ENCODE measurements at places on chromosomes 7 and 10.

- DNase-seq: no peak
Measured at GRCh38 chr10:16445770-16446469, 9.1 kb downstream of the PTER start.

DNA sequence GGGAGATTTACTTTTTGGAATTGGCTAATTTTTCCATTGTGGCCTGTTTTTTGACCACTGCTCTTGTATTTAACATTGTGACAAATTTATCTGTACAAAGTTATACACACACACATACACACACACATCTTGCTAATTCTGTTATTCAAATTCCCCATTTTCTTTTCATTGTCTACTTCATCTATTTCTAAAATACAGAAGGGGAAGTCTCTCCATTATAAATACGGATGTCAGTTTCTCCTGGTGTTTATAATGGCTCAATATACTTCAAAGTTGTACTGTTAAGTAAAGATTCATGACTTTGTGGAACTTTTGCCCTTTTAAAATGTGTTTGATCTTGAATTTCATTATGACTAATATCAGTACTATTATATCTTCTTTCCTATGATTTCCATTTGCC lies 81.0 kb downstream of the CNOT4 start:
- DNase-seq: no peak

- peak; percentile 47 for DNase-seq
Measured at GRCh38 chr7:117127585-117128168, 174.4 kb downstream of the ST7 start.

- DNase-seq: no peak
Measured at GRCh38 chr10:48400129-48400849, 93.8 kb downstream of the MAPK8 start.

- no peak for DNase-seq
Measured at GRCh38 chr7:33805630-33806233, 99.6 kb upstream of the BMPER start.

- DNase-seq: no peak
Measured at GRCh38 chr10:125567529-125567928, 115.4 kb downstream of the TEX36 start.

DNA sequence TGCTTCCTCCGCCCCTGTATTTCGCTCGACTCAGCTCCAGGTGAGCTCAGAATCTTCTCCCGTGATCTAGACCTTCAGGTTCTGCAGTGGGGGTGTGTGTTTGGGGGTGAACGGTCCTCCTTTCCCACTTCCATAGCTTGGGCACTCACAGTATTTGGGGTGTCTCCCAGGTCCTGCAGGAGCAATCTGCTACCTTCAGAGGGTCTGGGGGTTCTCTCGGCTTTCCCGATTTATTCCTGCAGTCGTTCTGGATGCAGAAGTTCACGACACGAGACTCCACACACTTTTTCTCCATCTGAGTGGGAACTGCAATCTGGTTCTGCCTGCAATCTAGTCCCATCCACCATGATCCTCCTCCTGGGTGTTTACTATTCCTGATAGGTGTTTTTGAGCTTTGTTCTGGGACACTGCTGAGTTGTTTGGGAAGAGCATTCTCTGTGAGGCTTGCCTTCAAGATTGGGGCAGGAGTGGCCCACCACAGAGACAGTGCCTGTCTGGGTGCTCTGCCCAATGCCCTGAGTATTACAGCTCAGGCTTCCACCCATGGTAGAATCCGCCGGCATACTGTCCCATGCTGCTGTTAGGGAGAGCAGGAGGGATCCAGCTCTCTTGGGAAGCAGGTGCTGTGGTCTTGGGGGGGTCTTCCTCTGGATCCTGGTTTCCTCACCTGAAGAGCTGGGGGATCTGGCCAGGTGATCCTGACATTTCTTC lies 29.8 kb downstream of the JAKMIP3 start:
- no peak for DNase-seq

DNA sequence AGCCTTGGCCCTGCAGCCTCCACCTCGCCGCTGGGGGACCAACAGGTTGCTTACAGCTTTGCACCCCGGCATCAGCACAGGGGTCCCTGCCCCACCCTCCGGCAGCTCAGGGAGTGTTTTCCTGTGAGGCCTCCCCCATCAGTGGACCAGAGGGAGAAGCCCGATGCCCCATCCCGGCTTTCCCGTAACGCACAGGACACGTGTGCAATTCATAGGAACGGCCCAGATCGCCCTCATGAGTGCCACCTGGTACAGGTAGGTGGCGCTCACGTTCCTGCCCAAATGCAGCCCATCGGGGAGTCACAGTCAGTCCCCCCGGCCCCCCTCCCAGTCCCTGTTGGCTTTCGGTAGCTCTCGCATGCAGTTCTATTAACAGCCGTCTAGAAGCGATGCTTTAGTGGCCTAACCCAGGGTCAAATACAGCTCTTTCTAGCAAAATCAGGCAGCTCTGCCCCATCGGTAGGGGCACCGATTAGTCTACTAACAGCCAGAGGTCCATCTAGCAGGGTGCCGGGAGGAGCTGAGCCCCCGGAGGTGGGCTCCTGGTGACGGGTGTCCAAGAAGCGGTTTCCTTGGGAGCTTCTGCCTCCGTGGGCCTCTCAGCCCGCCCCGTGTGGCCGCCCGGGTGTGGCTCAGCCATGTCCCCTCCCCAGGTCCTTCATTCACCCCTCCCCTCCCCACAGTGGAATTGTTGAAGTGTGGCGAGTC lies 48.4 kb upstream of the GTF2IRD1 start:
- DNase-seq: no peak

- DNase-seq: no peak
Measured at GRCh38 chr10:107336061-107336460, 171.6 kb upstream of the SORCS1 start.

GRCh38 chr7:132755538-132756483 lies 179.5 kb upstream of the PLXNA4 start:
- DNase-seq: no peak

GRCh38 chr7:157587805-157588560 lies 251.2 kb downstream of the DNAJB6 start:
- DNase-seq: no peak

DNA sequence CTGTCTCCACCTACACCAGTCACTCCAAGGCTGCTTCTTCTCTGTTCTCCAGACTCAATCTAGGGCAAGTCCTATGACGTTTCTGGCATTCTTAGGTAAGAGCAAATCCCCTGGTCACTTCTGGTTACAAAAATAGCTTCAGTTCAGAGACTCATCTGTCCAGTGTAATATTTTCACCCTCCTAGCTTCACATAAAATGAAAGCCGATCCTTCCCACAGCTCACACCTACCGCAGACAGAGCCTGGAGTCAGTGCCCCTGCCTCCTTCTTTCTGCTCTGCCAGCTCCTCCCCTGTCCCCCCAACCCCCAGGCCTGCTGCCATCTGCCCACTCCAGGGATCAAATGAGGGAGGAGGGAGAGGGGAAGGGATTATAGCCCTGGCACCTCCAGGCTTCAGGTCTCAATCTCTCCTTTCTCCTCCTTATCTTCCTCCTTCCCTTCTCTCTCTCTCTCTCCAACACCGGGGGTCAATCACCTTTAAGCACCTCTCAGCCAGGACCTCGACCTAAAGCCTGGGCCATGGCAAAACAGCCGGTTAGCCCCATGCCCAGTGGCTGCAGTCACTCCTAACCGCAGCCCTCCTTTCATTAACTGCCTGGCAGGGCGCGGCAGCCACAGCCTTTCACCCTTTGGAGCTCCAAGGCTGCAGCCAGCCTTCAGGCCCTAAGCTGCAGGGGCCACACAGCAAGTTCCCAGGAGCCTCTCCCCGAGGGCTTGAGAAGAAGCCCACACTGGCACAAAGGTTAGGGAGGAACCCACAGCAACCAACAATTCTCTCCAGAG lies 292.6 kb upstream of the MGMT start:
- no peak for DNase-seq

- no peak for DNase-seq
Measured at GRCh38 chr7:156524818-156525597, 115.6 kb upstream of the RNF32 start.

All from prostate gland (tissue), 2 donors.